HepG2 (cell line): ENCODE measurements at places on chromosomes 3 and 15.

- DNase-seq, result no peak
Measured at GRCh38 chr3:176376531-176376930, 820.8 kb downstream of the TBL1XR1 start.

GRCh38 chr3:100796556-100796955 is 87.3 kb downstream of the TFG start:
- DNase-seq, result no peak

DNA sequence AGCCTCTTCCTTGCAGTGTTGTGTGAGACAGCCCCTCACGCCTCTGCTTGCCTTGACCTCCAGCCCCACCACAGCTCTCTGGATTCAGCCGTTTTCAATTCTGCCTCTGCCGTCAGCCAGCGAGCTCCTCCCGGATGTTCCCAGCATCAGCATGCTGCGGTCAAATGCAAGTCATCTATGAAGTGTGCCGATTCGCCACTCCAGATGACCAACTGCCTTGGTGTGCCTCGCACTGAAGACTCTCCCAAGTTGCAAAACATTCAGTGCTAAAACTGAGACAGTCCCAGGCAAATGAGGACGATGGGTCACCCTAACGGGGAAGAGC is 30.6 kb upstream of the RASA2 start:
- no peak for DNase-seq

GRCh38 chr15:68231102-68231818 is 1.7 kb upstream of the CLN6 start:
- no peak for DNase-seq

DNA sequence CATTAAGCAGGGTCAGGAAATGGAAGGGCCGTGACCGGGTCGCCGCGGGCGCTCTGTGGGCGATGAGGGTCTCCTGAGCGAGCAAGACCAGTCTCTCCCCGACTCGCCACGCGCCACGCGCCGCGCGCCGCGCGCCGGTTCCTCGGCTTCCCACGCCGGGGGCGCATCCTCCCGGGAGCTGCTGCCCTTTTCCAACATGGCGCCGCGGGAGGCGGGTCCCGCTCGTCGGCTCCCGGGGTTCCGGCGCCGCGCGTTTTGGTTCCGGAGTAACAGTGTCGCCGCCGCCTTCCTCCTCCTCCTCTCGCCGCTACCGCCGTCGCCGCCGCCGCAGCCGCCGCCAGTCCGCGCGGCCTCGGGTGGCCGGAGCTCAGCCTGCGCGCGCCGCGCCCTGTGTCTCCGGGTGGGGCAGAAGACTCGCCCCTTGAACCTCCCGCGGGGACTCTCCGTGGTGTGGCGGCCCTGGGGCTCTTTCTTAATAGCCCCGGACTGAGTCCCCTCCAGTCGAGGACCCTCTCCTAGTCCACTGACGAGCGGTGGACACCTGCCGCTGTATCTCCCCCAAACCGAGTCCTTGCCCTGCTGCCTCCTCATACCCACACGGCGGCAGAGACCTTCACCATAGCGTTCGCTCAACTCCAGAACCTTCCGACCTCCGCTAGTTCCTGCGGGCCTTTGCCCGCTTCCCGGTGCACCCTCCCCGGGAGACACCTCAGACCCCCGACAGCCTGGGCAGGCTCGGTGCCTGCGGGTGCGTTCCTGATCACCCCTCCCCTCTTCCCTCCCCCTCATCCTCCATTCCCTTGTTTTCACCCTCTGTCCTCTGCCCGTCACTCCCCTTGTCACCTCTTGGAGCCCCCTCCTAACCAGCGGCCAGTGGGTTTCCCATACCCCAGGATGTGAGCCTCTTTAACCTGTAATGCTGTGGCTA is at the start of gene MAP2K5:
MAP2K5 (plus strand) TSS at position 284 of the 928 bp plus-strand sequence; CDS start at position 917, 633 bp downstream.
- peak; percentile 48 for DNase-seq

- no peak for DNase-seq
Measured at GRCh38 chr3:59709702-59710553, 660.1 kb upstream of the CFAP20DC start.

DNA sequence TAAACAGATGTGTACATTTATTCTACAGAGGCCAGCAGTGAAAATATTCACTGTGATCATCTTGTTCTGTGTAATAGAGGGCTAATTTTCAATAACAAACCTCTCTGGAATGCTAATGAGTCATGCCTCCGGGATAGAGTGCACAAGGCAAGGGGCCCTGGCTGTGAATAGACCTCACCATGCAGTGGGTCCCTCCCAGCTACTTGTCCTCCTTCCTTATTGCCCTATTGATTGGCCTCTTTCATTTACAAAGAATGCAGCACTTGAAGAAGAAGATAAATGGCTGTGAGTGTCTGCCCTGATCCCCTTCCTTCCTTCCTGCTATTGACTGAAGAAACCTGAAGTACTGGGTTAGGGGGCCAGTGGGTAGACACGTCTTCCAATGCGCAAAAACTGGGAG is 436.3 kb downstream of the WDR72 start:
- DNase-seq, result no peak

DNA sequence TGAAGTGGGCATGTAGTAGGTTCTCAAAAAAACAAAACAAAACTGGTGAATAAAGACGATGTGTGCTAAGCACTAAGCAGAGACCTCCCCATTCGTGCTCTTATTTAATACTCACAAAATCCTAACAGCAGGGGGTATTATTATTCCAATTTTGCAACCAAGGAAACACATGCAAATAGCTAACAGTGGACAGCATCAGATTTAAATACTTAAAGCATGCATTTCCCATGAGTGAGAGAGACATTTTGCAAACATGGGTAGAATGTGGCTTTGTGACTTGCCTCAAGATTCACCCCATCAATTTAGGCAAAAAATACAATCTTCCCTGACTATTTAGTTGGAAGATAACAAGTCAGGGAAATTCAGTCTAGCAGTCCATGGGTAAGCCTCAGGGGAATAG is 946.2 kb upstream of the CFAP20DC start:
- no peak for DNase-seq

- DNase-seq, result no peak
Measured at GRCh38 chr3:177598097-177598833, 401.0 kb upstream of the TBL1XR1 start.

DNA sequence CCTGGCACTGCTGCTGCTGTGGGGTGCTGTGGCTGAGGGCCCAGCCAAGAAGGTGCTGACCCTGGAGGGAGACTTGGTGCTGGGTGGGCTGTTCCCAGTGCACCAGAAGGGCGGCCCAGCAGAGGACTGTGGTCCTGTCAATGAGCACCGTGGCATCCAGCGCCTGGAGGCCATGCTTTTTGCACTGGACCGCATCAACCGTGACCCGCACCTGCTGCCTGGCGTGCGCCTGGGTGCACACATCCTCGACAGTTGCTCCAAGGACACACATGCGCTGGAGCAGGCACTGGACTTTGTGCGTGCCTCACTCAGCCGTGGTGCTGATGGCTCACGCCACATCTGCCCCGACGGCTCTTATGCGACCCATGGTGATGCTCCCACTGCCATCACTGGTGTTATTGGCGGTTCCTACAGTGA is 2.1 kb downstream of the GRM2 start:
- DNase-seq, result no peak

DNA sequence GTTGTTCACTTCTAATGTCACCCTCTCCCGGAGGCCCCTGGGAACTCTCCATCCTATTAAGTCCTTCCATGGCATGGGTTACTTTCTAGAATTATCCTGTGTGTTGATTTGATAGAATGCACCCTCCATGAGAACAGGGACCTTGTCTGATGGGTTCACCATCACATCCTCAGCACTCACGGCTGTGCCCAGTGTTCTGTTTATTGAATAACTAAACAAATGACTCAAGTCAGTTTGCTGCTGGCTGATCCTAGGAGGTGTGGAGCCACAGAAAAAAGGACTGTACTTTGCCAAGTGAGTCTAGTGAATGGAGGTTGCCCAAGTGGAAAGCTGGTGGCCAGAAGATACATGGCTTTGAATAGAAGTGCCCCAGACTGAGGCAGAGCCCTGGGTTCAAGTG is 48.5 kb upstream of the RAB6B start:
- no peak for DNase-seq

DNA sequence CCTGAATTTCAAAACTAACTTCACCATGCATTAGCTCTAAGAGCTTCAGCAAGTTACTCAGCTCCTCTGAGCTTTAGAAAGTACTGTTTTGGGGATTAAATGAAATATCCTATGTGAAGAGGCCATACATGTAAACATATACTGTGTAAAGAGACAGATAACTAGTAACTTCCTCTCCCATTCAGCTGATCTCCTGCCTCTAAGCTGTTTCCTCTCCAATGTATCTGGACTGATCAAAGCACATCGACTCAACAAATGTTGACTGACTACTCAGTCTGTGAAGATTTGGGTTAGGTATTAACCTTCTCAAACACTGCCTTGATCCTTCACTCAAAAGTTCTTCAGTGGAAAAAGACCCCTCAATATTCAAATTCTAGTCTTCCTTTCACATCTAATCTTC is 82.0 kb downstream of the BOC start:
- DNase-seq, result peak; percentile 63

GRCh38 chr15:78347586-78348543 is 7.7 kb downstream of the CRABP1 start:
- no peak for DNase-seq

DNA sequence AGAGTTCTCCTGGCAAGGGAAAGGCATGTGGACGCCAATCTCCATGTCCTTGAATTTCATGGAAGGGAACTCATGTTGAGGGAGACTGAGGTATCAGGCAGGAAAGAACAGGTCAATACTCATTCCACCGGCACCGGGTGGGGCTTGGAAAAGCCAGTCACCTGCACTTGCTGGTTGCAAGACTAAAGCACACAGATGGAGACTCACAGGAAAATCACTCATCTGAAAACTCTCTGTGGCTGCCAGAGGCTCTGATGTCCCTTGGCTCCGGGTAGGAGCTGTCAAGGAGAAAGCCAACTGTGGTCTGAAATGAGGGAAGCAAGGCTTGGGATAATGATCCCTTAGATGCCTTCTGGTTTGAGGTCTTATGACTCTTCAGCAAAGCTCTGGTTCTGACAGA is 8.7 kb upstream of the CGNL1 start:
- no peak for DNase-seq

GRCh38 chr15:39578851-39579486 is 1.9 kb upstream of the THBS1 start:
- DNase-seq, result no peak

GRCh38 chr3:148880681-148881080 is 15.6 kb downstream of the CPA3 start:
- peak; percentile 33 for DNase-seq

GRCh38 chr15:30001602-30002001 is 81.2 kb upstream of the GOLGA8J start:
- DNase-seq, result no peak

GRCh38 chr3:144273601-144274000 is 302.0 kb downstream of the DIPK2A start:
- no peak for DNase-seq

- no peak for DNase-seq
Measured at GRCh38 chr3:169894110-169894509, 17.3 kb upstream of the SAMD7 start.

- no peak for DNase-seq
Measured at GRCh38 chr15:51137880-51138430, 43.2 kb upstream of the TNFAIP8L3 start.

DNA sequence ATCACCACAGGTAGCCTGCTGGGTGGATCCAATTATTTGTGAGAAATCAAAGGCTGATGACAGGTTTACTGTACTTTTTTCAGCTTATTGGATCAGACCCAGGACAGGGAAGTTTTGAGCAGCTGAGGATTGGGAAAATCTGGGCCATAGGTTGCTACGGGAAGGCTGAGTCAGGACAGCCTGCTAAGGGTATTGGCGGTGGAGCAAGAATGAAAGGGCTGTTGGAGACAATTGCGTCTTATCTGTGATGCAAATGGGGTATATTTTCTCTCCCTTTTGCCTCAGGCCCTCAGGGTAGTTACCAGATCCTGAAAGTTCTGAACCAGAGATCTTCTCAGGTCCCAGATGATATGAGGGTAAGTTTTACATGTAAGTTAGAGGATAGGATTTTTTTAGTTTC is 317.7 kb downstream of the EDEM1 start:
- no peak for DNase-seq

DNA sequence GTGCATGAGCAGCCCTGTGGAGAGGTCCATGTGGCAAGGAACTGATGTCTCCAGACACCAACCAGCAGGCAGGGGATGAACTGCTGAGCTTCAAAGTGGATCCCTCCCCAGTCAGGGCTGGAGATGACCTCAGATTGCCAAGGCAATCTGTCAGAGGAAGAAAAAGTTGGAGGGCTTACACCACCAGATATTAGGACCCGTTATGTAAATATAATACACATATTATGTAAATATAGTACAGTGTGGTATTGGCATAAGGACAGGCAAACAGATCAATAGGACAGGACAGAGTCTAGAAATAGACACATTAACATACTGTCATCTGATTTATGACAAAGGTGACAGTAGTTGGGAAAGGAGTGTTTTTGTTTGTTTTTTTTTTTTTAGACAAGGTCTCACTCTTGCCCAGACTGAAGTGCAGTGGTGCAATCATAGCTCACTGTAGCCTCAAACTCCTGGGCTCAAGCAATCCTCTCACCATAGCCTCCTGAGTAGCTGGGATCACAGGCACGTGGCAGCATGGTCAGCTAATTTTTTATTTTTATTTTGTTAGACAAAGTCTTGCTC is 18.0 kb upstream of the RAB7A start:
- DNase-seq, result peak; percentile 74

- no peak for DNase-seq
Measured at GRCh38 chr15:48437178-48437577, 105.9 kb downstream of the DUT start.

DNA sequence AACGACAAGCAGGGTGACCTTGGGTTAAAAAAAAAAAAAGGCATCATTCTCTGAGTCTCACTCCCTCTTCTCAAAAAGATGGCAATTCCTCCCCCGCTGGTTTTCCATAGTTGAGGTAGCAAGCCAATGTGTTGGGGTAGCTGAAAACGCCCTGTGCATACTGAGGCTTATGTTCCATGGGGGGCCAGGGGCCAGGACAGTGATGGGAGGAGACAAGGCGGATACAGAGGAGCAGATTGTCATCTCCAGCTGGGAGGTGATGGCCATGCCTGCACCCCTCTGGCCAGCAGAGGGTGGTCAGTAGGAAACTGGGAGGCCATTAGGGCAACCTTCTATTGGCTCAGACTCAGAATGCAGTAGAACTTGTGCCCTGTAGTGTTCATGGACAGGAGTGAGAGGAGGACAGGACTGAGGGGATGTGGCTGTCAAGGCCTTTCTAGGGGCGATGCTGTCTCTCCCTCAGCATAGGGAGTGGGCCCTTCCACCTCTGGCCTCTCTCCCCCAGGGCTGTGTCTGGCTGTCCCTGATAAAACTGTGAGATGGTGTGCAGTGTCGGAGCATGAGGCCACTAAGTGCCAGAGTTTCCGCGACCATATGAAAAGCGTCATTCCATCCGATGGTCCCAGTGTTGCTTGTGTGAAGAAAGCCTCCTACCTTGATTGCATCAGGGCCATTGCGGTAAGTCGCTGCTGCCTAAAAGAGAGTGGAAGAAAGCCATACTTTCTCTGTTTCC is 1.9 kb downstream of the TF start:
- peak; percentile 37 for DNase-seq

- DNase-seq, result no peak
Measured at GRCh38 chr15:33256874-33257273, 53.9 kb upstream of the RYR3 start.
